Activated T-cell treated with anti-CD3 and anti-CD28 coated beads, Interleukin-2, amount 50 U/mL, for 72 hours (primary cell): ENCODE measurements at places on chromosomes 11 and 22.
A peak's percentile ranks its signal among the peaks of the same experiment; 100 is the strongest.

- no peak for DNase-seq
Measured at GRCh38 chr11:35298369-35298768, 121.0 kb downstream of the SLC1A2 start.

DNA sequence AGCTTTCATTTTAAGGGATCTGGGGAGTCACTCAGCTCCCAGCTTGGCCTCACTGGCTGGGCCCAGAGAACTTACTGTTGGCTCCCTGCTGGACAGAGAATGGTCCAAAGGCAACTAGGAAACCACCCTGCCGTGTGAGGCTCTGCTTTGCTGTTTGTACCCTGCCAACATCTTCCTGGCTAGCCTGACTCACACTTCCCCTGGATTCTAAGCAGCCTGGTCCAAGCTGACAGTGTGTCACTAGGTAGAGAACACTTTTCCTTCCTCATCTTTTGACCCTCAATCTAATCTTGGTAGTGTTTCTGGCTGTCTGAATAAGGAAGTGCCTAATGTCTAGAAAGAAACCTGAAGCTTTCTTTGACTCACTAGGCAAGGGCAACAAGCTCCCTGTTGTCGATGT lies 76.7 kb downstream of the FAR1 start:
- no peak for DNase-seq

GRCh38 chr11:134657631-134658030 lies 245.6 kb upstream of the B3GAT1 start:
- DNase-seq = no peak

DNA sequence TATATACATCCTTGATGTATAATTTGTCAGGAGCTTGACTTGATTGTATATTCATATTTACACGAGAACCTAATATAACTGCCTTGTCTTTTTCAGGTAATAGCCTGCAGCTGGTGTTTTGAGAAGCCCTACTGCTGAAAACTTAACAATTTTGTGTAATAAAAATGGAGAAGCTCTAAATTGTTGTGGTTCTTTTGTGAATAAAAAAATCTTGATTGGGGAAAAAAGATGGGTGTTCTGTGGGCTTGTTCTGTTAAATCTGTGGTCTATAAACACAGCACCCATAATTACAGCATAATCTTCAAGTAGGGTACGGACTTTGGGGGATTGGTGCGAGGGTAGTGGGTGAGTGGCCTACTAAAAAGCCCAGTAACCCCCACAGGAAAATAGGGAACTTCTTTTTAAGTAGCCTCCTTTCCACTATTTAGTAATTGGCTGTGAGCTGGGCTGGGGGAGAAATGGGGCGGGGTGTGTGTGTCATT lies 7.5 kb downstream of the MALAT1 start:
- DNase-seq = no peak

DNA sequence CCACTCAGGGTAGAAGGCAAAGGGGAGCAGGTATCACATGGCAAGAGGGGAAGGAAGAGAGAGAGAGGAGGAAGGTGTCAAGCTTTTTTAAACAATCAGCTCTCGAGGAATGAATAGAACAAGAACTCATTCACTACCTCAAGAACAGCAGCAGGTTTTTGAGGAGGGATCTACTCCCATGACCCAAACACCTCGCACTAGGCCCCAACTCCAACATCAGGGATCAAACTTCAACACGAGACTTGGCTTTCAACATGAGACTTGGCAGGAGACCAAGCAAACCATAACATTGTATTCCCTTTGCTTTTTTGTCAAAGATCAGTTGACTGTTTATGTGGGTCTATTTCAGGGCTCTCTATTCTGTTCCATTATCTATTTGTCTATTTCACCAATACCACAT lies 26.9 kb upstream of the APOBEC3A start:
- no peak for DNase-seq

DNA sequence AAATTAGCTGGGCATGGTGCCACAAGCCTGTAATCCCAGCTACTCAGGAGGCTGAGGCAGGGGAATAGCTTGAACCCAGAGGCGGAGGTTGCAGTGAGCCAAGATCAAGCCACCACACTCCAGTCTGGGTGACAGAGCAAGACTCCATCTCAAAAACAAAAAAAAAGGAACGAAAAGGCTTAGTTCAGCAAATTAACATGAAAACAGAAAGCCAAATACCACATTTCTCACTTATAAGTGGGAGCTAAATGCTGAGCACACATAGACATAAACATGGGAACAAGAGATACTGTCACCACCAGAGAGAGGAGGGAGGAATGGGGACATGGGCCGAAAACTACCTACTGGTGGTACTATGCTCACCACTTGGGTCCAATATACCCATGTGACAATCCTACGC lies 38.6 kb downstream of the SCGB1A1 start:
- no peak for DNase-seq

GRCh38 chr22:23113847-23114720 lies 27.7 kb downstream of the RSPH14 start:
- no peak for DNase-seq

GRCh38 chr11:108491936-108492335 lies 6.2 kb downstream of the POGLUT3 start:
- no peak for DNase-seq

GRCh38 chr11:116176484-116177005 lies 596.2 kb downstream of the BUD13 start:
- no peak for DNase-seq

GRCh38 chr11:27904358-27905055 lies 203.4 kb downstream of the KIF18A start:
- DNase-seq = no peak

DNA sequence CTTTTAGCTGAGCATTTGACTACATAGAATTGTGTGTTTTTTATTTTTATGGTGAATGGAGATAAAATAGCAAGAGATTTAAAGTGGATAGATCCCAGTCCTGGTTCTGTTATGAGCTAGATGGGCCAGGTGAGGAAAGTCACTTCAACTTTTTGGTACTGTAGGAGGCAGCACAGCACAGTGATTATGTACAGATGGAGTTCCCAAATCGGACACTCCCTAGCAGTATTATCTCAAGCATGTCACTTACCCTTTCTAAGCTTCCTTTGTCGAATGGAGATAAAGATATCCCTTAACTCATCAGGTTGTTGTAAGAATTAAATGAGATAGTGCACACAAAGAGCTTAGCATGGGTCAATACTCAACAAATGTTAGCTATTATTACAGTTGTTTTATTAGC lies 5.3 kb downstream of the EXPH5 start:
- DNase-seq = no peak

DNA sequence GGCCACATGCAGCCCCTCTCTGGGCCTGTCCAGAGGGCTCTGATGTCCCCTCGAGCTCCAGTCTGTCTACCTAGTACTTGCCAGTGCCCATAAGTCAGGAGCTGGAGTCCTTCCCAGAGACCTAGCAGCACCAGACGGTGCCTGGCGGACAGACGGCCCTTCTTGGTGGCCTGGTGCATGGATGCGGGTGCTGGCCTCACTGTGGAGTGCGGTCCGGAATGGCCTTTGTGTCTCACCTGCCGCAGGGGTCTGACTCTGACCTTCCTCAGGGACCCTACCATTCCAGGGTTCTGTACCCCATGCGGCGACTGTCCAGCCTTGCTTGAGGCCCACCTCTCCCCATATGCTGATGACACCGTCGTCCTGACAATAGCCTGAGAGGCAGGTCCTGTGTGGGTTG lies 29.4 kb upstream of the SMIM38 start:
- no peak for DNase-seq

- DNase-seq = no peak
Measured at GRCh38 chr11:5129457-5129877, 8.7 kb downstream of the OR52A5 start.

DNA sequence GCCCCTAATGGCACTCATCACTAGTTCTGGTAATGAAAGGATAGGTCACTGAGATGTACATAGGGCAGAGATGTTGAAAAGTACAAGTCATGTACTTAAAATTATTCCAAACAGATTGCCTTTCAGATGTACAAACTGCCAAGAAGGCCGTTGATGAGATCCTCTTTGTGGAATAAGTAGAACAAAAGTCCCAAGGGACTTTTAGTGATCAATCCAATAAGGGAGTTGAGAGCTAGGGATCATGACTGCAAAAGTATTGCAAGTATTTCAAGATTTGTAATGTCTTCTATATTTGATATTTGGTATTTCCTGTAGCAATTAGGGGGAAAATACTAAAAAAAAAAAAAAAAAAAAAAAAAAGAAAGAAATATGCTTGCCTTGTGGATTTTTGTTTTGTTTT lies 82.2 kb downstream of the ATG16L2 start:
- DNase-seq = no peak

GRCh38 chr11:21464601-21465193 lies 728.2 kb upstream of the ANO5 start:
- no peak for DNase-seq

- no peak for DNase-seq
Measured at GRCh38 chr11:34929794-34930763, 13.7 kb downstream of the PDHX start.

- no peak for DNase-seq
Measured at GRCh38 chr22:36375071-36375980, 12.4 kb downstream of the MYH9 start.

DNA sequence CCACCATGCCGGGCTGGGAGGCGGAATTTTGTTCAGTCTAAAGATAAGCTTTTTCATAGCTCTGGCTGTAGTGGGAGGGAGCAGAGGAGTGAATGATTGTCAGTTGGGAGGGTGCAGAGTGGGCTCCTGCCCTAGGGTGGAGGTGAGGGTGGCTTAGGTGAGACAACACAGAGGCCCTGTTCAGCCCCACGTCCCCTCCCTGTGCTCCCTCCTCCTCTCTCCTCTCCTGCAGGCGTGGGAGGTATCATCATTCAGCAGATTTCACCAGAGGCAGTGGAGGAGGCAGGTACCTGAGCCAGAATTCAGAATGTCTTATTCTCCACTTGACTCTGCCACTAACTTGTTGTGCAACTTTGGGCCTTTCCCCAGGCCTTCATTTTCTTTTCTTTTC lies 1.7 kb upstream of the THRSP start:
- DNase-seq = no peak

- no peak for DNase-seq
Measured at GRCh38 chr11:45107029-45107428, 39.4 kb upstream of the PRDM11 start.

DNA sequence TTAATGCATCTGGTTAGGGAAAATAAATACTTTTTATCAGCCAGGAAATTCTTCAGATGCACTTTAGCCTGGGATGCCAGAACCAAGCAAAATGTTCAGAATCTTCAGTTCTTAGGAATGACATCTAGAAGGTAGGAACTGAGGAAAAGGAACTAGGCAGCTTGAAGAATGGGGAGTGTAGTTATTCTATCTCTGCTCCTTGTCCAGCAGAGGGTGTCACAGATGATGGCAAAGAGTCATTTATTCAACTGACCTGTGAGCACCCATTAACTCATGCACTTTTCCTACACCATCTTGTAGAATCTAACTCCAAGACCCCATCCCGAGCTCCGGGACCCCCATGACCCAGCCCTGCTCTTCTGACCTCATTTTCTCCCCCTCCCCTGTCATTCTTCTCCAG lies 122.1 kb upstream of the ISX start:
- DNase-seq = no peak

GRCh38 chr22:21077884-21078508 lies 32.2 kb downstream of the LRRC74B start:
- DNase-seq = no peak

DNA sequence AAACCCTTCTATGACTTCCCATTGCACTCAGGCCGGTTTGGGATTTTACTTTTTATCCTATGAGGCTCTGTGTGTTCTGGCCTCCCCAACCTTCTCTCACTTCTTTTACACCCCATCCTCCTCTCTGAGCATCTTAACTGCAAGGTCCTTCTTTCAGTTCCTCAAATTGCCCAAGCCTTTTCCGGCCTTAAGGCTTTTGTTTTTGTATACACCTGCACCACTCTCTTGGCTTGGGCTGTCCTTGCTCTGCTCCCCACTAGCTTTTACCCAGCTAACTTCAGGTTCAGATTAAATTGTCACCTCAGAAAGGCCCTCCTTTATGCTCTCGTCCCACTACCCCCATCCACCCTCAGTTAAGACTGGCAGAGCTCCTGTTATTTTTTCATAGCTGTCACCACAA lies 55.5 kb downstream of the FAM83F start:
- no peak for DNase-seq

DNA sequence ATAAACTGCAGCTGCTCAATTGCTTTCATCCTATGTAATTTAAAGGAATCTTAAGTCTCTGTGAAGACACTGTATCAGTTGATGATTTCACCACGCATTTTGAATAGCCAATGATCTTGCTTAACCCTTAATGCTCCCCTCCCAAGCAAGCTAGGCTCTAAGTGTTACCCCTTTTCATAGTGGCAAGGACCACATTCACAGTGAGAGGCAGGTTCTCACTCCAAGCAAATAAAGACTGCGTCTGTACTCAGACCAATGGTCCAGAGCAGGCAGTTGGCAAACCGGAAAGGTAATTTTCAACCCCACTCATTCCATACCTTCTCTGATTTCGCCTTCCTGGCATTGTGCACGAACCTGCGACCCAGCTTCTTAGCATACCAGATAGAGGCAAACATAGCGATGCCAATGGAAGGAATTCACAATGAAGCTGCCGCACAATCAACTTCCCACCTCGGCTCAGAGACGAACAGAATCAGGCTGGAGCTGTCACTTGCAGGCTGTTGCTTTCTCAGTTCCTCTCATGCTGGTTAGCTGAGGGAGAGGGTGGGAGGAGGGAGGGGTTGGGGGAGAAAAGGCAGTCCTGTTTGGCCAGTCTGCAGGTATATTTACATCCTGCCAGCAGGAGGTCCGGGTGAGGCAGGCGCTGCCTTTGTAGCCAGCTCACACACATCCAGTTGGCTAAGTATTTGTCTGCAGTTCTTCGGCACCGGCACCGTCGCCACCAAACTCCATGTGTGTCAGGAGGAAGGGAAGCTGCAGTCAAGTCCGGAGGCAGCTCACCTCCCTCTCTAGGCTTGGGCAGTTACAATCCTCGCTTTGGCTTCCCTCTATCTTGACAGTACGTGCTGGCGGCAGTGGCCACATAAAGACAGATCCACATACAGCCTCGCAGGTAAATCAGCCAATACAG lies 1151.2 kb upstream of the CCDC90B start:
- DNase-seq = no peak

DNA sequence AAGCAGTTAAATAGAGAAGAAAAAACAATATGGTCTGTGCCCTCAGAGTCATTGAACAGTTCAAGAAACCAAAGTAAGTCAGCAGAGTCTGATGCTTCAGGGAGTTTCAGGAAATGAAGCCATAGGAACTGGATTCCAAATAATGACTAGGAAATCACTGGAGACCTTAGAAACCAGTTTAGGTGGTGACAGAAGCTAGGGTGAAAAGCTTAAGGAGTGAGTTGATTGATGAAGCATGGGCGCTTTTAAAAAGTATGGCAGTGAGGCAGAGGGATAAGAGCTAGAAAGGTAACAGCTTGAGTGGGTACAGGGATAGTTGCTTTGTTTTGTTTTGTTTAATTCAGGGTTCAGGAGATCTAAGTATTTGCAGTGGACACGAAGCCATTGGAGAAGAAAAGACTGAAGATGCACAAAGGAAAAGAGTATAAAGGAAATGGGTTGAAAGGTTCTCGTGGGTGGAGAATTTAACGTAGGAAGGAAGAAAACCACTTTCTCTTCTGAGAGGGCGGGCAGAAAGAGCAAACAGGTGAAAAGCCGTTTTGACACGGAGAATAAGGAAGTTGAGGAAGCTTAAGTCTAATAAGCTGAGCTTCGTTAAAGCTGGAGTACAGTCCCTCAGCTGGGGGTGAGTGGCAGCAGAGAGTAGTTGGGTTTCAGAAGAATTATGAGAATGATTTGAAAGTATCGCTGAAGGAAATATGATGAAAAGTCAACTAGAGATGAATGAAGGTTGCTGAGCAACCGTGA lies 14.8 kb downstream of the SGSM3 start:
- peak; percentile 30 for DNase-seq
